ENCODE measurements at places on chromosomes 7 and 10. TPM values are rescaled to one million over a fixed set of nuclear protein-coding genes. Genes with fewer than 3 reads are reported as not detected.

- no peak overlapping the region for H3K27ac ChIP-seq
- H3K27me3 ChIP-seq, result no peaks in the 10 kb centered on the region
- H3K4me1 ChIP-seq, result no peaks in the 10 kb centered on the region
- H3K36me3 ChIP-seq, result no peaks in the 10 kb centered on the region
- DNase-seq, result no peak
Observed at GRCh38 chr10:95840121-95840520, 67.7 kb upstream of the CC2D2B start.

- H3K27me3 ChIP-seq, result no peaks in the 10 kb centered on the region
- H3K4me1 ChIP-seq, result no peaks in the 10 kb centered on the region
- no peak for DNase-seq
- H3K36me3 ChIP-seq, result no peaks in the 10 kb centered on the region
Observed at GRCh38 chr10:28954211-28954610, 276.9 kb downstream of the BAMBI start.

GRCh38 chr7:138720286-138720685, 19.1 kb upstream of the SVOPL start:
- H3K36me3 ChIP-seq, result no peaks in the 10 kb centered on the region
- H3K4me1 ChIP-seq, result no peaks in the 10 kb centered on the region
- H3K27ac ChIP-seq, result no peak overlapping the region
- no peak overlapping the region for H3K4me3 ChIP-seq

DNA sequence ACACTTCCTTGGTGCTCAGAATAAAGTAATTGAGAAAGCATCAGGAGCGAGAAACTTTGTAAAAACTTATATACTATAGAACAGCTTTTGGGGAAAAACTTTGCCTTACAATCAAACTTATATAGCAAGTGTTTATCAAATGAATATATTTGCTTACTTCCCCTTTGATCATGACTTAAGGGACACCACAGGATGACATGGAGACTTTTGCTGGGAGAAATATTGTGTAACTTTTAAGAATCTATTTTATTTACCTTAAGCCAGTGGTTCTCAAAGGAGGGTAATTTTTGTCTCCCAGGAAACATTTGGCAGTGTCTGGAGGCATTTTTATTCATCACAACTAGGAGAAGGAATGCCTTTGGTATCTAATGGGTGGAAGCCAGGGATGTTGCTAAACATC, 173.8 kb upstream of the HABP2 start:
- no peak for DNase-seq
- H3K4me1 ChIP-seq, result peaks cover 6% of the 10 kb centered on the region
- H3K27me3 ChIP-seq, result no peaks in the 10 kb centered on the region
- H3K36me3 ChIP-seq, result no peaks in the 10 kb centered on the region

DNA sequence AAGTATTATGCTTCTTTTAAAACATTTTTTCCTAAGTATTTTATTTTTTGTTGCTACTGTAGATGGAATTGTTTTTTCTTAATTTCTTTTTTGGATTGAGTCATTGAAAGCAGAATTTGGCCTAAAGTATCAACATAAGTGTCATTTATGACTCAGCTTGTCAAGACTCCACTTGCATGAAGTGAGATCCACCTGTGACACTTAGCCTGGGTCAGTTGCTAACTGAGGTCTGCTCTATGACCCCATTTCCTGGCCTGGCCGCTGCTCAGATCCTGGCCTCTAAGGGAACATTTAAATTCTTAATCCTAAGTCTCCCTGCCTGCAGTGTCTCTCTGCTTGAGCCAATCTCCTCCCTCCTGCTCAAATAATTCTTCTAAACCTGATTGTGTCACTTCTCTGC, 35.5 kb downstream of the TMEM270 start:
- H3K4me3 ChIP-seq, result no peak overlapping the region
- no peaks in the 10 kb centered on the region for H3K27me3 ChIP-seq
- H3K27ac ChIP-seq, result no peak overlapping the region
- H3K36me3 ChIP-seq, result no peaks in the 10 kb centered on the region

DNA sequence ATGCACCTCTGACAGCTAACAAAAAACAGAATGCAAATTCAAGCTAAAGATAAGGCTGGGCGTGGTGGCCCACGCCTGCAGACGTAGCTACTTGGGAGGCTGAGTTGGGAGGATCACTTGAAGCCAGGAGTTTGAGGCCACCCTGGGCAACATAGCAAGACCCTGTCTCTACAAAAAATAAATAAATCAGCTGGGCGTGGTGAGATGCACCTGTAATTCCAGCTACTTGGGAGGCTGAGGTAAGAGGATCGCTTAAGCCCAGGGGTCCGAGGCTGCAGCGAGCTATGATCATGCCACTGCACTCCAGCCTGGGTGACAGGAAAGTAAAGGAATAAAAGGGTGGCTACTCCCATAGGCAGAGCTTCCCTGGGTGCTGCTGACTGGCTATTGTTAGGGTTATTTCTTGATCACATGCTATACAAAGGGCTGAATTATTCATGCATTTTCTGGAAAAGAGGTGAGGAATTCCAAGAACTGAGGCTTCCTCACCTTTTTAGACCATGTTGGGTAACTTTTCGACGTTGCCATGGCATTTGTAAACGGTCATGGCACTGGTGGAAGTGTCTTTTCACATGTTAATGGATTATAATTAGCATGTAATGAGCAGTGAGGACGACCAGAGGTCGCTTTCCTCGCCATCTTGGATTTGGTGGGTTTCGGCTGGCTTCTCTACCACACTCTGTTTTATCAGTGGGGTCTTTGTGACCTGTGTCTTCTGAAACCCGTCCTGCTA, 6.9 kb upstream of the PSMG3 start:
- H3K27me3 ChIP-seq, result no peaks in the 10 kb centered on the region
- no peak for DNase-seq

DNA sequence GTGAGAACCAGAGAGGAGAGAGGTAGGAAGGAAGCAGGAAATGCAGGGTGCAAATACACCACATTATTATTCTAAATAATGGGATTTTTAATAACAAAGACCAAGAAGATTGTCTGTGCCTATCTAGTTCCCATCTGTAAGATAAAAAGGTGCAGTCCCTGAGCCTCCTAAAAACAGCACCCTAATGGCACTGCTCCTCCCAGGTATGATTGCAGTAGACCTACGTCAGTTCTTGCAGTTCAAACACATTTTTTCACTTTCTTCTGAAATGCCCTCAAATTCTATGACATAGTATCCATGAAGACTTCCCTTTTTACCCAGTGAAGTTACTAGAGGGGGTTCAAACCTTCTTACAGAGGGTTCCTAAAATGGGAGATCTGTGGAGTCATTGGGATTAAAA, 70.6 kb downstream of the FIGNL1 start:
- no peaks in the 10 kb centered on the region for H3K36me3 ChIP-seq
- H3K4me3 ChIP-seq, result no peak overlapping the region
- H3K4me1 ChIP-seq, result no peaks in the 10 kb centered on the region
- DNase-seq, result no peak

DNA sequence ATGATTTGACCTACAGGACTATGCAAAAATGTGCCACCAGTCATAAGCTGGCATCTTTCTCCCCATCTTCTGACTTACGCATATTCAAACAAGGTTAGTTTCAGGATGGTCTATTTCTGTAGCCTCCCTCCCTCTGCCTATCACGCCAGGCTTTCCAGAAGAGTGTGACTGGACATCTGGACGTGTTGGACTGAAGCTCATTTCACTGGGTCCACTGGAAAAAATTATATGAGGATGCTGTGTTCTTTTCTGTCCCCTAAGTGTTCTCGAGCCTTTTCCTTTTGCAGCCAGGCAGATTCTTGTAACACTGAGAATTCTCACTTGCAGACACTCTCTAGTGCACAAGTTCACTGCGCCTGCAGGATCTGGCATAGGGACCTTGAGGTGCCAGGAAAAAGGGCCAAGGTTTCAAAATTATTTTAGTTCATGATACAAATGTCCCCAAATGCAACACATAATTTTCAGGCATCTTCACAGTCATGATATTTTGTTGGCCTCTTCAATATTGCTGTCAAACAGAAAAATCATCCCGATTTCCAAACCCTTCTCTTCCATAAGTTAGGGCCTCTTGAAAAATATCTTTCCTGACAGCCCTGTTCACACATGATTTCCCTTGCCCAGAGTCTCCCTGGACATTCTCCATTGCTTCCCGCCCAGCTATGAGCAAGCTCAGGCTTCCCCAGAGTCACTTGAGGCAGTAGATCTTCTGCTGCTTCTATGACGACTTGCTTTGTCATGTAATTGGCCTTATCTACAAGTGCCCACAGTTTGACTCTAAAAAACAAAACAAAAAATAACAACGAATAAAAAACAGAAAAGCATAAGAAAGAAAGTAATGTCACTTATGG, 170.4 kb downstream of the BMPER start:
- peaks cover 14% of the 10 kb centered on the region for H3K4me1 ChIP-seq
- no peak overlapping the region for H3K27ac ChIP-seq

The UTF1 gene
- total RNA-seq, result 9.3 TPM

The IMMP2L gene
- total RNA-seq, result 33.1 TPM

The PIK3CG gene
- total RNA-seq, result 4.5 TPM

Measured in ovary (tissue), 10 donors.